ENCODE measurements at places on chromosomes 1 and 21. TPM values are rescaled to one million over a fixed set of nuclear protein-coding genes. Genes with fewer than 3 reads are reported as not detected.

DNA sequence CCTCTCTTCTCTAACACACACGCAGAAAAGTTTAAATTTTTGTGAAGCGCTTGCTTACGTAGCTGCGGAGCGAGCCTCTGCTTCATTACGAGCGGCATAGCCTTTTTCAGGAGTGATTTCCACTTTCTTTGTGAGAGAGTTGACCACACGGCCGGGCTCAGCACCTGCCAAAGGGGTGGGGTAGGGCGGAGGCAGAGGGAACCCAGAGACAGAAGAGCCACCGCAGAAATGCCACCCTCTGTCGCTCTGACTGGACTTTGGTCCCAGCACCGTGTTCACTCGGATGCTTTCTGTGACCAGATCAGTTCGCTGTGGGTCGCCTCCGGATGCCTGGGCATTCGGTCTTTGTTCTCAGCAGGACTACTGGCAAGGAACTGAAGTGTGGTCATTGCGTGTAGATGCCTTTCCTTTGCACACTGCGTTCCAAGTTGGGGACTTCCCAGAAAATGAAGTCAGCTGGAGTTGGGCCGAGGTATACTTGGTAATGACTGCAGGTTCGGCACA is 883 bp downstream of the CHODL start:
- no peak for DNase-seq
- H3K27ac ChIP-seq, result no peak overlapping the region
- no peaks in the 10 kb centered on the region for H3K36me3 ChIP-seq
- H3K4me1 ChIP-seq, result no peaks in the 10 kb centered on the region
- peak overlapping the region; percentile 39 for H3K4me3 ChIP-seq
- H3K27me3 ChIP-seq, result peaks cover 28% of the 10 kb centered on the region

DNA sequence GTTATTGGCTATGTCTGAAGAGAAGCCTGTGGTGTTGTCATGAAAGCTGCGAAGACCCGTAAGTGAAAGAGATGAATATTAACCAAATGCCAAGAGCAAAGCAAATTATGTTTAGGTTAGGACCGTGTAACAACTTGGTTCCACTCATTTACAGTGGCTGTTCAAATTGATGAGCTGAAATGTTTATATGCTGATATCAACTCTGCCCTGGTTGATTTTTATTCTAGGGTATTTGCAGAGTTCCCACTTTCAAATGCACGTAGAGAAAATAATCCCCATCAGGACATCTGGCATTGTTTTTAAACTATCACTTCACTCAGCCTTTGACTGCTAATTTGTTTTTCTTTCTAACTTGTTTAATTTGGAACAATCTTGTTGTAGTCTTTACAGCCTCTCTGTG is 581.6 kb upstream of the ADAMTS5 start:
- peaks cover 5% of the 10 kb centered on the region for H3K4me1 ChIP-seq
- no peak overlapping the region for H3K4me3 ChIP-seq
- DNase-seq, result no peak
- no peaks in the 10 kb centered on the region for H3K36me3 ChIP-seq
- no peaks in the 10 kb centered on the region for H3K27me3 ChIP-seq

- no peak overlapping the region for H3K4me3 ChIP-seq
- H3K4me1 ChIP-seq, result peaks cover 64% of the 10 kb centered on the region
- H3K27ac ChIP-seq, result peak overlapping the region; percentile 84
- H3K27me3 ChIP-seq, result no peaks in the 10 kb centered on the region
Measured at GRCh38 chr1:150976401-150976821, 1.8 kb upstream of the CERS2 start.

GRCh38 chr21:32520875-32521735 is 64.2 kb downstream of the TCP10L start:
- H3K36me3 ChIP-seq, result no peaks in the 10 kb centered on the region
- H3K4me1 ChIP-seq, result peaks cover 37% of the 10 kb centered on the region
- H3K27ac ChIP-seq, result peak overlapping the region; percentile 68
- no peak overlapping the region for H3K4me3 ChIP-seq
- no peaks in the 10 kb centered on the region for H3K27me3 ChIP-seq
- DNase-seq, result peak; percentile 76

- no peaks in the 10 kb centered on the region for H3K36me3 ChIP-seq
- no peak for DNase-seq
- no peak overlapping the region for H3K4me3 ChIP-seq
- H3K27me3 ChIP-seq, result no peaks in the 10 kb centered on the region
Measured at GRCh38 chr1:99270646-99271045, 6.4 kb downstream of the PLPPR4 start.

GRCh38 chr1:218674280-218674773 is 329.2 kb downstream of the TGFB2 start:
- H3K36me3 ChIP-seq, result no peaks in the 10 kb centered on the region
- H3K4me1 ChIP-seq, result no peaks in the 10 kb centered on the region
- H3K4me3 ChIP-seq, result no peak overlapping the region
- H3K27ac ChIP-seq, result peak overlapping the region; percentile 65
- DNase-seq, result peak; percentile 63

DNA sequence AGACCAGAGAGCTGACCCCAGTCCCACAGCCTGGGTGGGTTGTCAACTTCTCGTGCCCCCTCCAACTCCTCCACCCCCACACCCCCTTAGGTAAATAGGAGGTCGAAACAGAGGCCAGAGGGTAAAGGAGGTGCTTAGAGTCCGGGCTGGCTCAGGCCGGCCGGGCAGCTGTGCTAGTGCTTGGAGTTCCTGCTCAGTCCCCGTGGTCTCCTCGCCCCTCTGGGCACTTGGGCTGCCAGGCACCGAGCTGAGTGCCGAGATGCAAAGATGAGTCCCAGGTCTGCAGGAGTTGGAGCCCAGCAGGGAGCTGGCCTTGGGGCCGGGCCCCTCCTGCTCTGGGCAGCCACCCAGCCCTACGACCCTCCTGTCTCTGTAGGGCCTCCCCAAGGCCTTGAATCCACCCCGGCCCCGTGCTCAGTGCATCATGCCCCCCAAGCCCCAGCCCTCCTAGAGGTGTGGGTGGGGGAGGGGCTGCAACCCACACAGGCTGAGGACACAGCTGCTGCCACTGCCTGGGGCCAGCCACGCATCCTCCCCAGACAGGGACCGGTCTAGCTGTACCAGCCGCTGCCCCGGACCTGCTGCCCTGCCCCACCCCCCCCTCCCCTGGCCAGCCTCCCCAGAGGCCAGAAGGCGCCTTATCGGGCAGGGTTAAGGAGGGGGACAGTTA is 1.9 kb downstream of the SMIM1 start:
- peaks cover 7% of the 10 kb centered on the region for H3K36me3 ChIP-seq
- no peaks in the 10 kb centered on the region for H3K27me3 ChIP-seq
- no peak for DNase-seq
- no peak overlapping the region for H3K27ac ChIP-seq

GRCh38 chr1:235022341-235022980 is 106.2 kb downstream of the TOMM20 start:
- H3K36me3 ChIP-seq, result no peaks in the 10 kb centered on the region
- no peaks in the 10 kb centered on the region for H3K27me3 ChIP-seq
- H3K27ac ChIP-seq, result no peak overlapping the region
- H3K4me1 ChIP-seq, result no peaks in the 10 kb centered on the region

DNA sequence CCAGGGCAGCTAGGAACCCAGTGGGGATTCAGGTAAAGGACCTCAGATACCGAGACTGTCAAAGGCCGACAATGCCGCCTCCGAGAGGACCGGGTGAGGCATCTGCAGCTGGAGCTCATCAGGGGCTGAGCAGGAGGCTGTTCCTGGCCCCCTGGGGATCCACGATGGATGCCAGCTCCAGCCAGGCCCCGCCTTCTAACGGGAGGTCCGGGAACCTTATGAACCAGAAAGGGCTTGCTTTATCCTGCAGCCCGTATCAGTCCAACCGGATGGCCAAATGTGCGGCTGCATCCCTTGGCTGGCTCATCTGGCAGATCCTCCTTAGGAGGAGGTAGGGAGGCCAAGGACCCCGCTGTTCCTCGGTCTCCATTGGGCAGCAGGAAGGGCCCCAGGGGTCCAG is 32.0 kb downstream of the SLC45A1 start:
- no peak overlapping the region for H3K4me3 ChIP-seq
- H3K27me3 ChIP-seq, result no peaks in the 10 kb centered on the region
- peaks cover 9% of the 10 kb centered on the region for H3K4me1 ChIP-seq
- no peak for DNase-seq

DNA sequence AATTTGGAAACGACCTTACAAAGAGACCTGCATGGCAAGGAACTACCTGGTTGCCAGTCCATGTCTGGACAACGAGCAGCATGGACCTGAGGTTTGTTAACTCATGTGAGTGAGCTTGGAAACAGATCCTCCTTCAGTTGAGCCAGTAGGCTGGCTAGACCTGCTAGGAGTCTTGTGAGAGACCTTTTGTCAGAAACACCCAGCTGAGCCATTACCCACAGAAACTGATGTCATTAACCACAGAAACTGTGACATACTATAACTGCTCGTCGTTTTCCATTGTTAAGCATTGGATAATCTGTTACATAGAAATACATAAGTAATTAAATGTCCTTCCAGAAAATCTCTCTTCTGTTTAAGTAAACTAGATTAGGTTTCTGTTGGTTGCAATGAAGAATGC is 211.1 kb upstream of the C21orf91 start:
- no peaks in the 10 kb centered on the region for H3K27me3 ChIP-seq
- no peak for DNase-seq
- no peak overlapping the region for H3K4me3 ChIP-seq
- H3K4me1 ChIP-seq, result no peaks in the 10 kb centered on the region

- peak overlapping the region; percentile 38 for H3K27ac ChIP-seq
- no peak for DNase-seq
- no peaks in the 10 kb centered on the region for H3K27me3 ChIP-seq
- H3K4me3 ChIP-seq, result peak overlapping the region; percentile 98
- peaks cover 69% of the 10 kb centered on the region for H3K4me1 ChIP-seq
Measured at GRCh38 chr1:154179946-154180687, 11.8 kb downstream of the TPM3 start.

DNA sequence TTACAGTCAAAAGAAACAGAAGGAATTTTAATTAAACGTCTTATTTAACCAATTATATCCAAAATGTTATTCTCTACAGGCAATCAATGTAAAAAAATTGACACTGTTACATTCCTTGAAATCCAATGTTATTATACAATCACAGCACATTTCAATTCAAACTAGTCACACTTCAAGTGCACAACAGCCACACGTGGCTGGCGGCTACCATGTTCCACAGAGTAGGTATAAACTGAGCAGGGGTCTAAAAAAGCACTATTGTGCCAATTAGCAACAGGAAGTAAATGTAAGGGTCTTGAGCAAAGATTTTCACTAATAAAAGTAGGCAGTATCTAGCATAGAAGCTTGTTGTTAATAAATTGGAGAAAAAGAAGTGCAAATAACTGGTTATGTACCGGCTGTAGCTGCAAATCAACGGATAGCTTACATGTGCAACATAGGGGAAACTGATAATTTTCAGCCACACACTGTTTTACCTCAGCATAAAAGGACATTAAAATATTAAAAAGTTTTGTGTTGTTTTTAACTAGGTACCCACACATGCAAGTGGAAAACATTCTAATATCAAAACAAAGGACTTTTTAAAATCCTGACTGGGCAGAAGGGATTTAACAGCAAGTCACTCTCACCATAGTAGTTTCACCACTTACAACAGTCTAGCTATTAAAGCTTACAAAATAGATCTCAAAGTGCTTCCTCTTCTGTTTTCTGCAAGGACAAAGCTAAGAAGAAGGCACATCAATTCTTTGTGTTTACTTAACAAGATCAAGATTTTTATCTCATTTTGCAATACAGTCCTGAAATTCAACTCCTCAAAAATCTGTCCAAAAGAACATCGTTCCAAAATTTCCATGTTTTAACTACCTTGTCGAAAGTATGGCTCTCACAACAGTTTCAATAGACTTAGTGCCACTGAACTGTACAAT is 2.5 kb downstream of the CSDE1 start:
- peaks cover 66% of the 10 kb centered on the region for H3K4me1 ChIP-seq
- peaks cover 1% of the 10 kb centered on the region for H3K36me3 ChIP-seq
- no peak for DNase-seq

- peaks cover 30% of the 10 kb centered on the region for H3K4me1 ChIP-seq
- no peak overlapping the region for H3K4me3 ChIP-seq
- no peaks in the 10 kb centered on the region for H3K27me3 ChIP-seq
- H3K27ac ChIP-seq, result peak overlapping the region; percentile 64
- DNase-seq, result peak; percentile 82
Measured at GRCh38 chr1:181152892-181153633, 64.6 kb downstream of the IER5 start.

DNA sequence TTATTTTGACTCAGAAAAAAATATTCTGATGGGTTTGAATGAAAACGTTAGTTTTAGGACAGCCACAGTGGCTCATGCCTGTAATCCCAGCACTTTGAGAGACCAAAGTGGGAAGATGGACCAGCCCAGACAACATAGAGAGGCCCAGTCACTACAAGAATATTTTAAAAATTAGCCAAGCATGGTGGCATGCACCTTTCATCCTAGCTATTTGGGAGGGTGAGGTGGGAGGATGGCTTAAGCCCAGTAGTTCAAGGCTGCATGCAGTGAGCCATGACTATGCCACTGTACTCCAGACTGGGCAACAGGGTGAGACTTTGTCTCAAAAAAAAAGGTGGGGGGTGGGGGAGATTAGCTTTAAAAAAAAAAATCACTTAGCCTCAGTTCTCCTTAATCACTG is 127.5 kb downstream of the LBR start:
- H3K27ac ChIP-seq, result no peak overlapping the region
- H3K27me3 ChIP-seq, result no peaks in the 10 kb centered on the region
- DNase-seq, result no peak
- no peaks in the 10 kb centered on the region for H3K4me1 ChIP-seq
- no peaks in the 10 kb centered on the region for H3K36me3 ChIP-seq

- H3K4me3 ChIP-seq, result no peak overlapping the region
- DNase-seq, result no peak
- no peaks in the 10 kb centered on the region for H3K27me3 ChIP-seq
Measured at GRCh38 chr21:43736224-43736883, 17.4 kb downstream of the PDXK start.

- DNase-seq, result no peak
- no peaks in the 10 kb centered on the region for H3K27me3 ChIP-seq
- H3K27ac ChIP-seq, result peak overlapping the region; percentile 96
- peaks cover 30% of the 10 kb centered on the region for H3K36me3 ChIP-seq
Measured at GRCh38 chr1:183633676-183634343, 1.8 kb downstream of the ARPC5 start.

DNA sequence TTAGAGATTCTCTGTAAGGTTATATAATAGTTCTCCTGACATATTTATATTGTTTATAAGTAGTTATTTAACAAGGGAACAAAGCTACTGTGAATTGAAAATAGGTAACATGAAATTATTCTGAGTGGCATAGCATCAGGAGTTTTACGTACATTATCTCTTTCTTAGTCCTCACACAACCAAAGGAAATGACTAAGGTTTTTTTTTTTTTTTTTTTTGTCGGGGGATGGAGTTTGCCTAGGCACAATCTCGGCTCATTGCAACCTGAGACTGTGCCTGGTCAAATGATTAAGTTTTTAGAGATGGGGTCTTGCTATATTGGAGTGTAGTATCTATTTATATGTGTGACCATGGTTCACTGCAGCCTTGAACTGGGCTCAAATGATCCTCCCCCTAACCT is 24.9 kb downstream of the TMED5 start:
- H3K36me3 ChIP-seq, result peaks cover 89% of the 10 kb centered on the region
- H3K27ac ChIP-seq, result no peak overlapping the region

- peaks cover 11% of the 10 kb centered on the region for H3K27me3 ChIP-seq
- no peak for DNase-seq
- peak within 1 kb of the TSS; percentile 16 for H3K4me3 ChIP-seq
- H3K27ac ChIP-seq, result no peak within 1 kb of the TSS
Measured at GRCh38 chr1:16073490-16074119, at the start of gene FAM131C. Gene FAM131C, minus strand, starts transcription at chr1:16073651. Its CDS starts 209 bp downstream, at chr1:16073442.

- H3K27me3 ChIP-seq, result peaks cover 91% of the 10 kb centered on the region
- no peaks in the 10 kb centered on the region for H3K36me3 ChIP-seq
- peaks cover 26% of the 10 kb centered on the region for H3K4me1 ChIP-seq
- no peak for DNase-seq
- H3K27ac ChIP-seq, result no peak overlapping the region
- no peak overlapping the region for H3K4me3 ChIP-seq
Measured at GRCh38 chr1:44408212-44408582, 3.1 kb downstream of the RNF220 start.

The TTC22 gene
- 7.1 TPM for total RNA-seq

The INTS7 gene
- total RNA-seq, result 15.9 TPM

The CNR2 gene
- total RNA-seq, result 0.06 TPM

The URB2 gene
- 8.4 TPM for total RNA-seq

The PRRX1 gene
- 25.9 TPM for total RNA-seq

The HFM1 gene
- 0.64 TPM for total RNA-seq

Measured in upper lobe of right lung (tissue), 1 donor.